Stimulated activated CD4-positive, alpha-beta T cell treated with anti-CD3 and anti-CD28 coated beads, Interleukin-4, amount 100 ng/mL, for 1 hour (primary cell): ENCODE measurements at places on chromosomes 4 and X.

DNA sequence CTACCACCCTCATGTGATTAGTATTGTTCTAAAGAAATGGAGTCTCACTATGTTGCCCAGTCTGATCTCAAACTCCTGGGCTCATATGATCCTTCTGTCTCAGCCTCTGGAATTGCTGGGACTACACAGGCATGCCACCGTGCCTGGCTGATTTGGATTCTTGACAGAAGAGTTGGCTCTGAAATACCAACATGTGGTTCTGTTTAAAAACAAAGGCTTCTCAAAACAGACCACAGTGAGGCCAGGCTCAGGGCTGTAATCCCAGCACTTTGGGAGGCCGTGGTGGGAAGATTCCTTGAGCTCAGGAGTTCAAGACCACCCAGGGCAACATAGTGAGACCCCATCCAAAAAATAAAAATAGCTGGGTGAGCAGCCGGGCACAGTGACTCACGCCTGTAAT lies 126.7 kb downstream of the DHRSX start:
- no peak for DNase-seq

DNA sequence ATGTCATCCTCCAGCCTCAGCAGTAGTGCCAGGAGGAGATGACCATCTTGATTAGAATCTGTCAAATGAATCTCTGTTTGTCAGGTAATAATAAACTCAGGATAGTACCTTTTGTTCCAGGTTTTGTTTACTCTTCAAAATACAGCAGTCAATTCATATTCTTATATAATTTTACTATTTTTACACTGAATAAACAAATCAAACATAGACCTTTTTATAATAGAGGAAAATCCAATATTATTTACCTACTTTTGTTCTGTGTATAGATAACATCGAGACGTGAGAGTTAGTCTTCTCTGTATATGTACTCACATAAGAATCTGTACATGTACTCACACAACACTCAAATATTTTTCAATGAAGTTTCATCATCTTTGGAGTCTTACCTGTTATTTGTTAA lies 365.4 kb upstream of the EPHA5 start:
- DNase-seq = no peak

DNA sequence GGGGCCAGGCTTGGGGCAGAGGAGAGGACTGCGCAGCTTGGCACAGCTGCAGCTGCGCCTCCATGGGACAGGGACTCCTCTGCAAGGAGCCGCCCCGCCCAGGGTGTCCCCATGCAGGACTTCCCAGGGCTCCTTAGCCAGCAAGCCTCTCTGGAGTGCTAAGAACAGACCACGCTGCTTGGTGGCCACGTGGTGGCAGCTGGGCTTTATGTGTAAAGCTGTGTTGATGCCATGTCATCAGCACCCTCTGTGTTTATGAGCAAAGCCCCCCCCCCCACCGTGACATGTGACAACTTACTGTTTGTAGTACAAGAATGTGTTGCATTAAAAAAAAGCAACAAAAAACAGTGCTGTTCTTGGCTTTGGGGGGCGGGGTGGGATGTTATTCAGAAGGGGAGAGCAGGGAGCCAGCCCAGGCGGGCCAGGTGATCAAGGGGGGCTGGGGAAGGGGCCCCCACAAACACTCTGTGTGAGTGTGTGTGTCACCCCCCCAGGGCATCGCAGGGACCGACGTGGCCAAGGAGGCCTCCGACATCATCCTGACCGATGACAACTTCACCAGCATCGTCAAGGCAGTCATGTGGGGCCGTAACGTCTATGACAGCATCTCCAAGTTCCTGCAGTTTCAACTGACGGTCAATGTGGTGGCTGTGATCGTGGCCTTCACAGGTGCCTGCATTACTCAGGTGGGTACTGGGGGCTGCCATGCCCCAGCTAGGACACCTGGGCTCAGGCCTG lies 40.3 kb downstream of the ATP2B3 start:
- no peak for DNase-seq

- DNase-seq = no peak
These were observed 58.4 kb upstream of the TET2 start for GRCh38 chr4:105088110-105088879.

DNA sequence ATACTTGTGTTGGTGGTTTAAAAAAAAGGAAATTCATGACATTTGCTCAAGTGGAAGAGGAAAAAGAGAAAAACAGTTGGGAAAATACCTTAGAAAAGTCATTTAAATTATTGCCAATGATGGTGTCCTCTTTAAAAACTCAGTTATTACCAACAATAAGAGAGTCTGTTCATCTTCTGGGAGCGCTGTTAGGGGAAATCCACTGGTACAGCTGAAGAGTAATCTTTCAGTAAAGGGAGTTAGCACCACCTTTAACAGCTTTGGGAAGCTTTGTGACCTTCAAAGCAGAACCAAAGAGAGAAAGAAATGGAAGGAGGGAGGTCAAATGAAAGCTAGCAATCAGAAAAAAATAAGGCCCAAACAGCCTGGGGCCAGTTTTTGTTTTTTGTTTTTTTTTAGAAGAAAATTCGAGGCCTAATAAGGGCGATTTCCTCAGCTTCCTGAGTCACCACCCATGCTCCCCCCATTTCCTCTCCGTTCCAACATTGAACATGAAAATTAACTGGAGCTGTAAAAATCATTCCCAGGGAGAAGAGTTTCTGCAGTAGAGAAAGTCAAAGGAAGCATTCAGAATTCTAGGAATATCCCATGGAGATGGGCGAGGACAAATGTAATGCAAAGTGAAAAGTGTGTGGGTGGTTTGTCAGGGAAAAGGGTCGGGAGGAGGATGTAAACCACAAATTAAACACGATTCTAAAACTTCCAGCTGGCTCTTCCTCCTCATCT lies 115.1 kb downstream of the SH3KBP1 start:
- DNase-seq = no peak

GRCh38 chr4:93212250-93212649 lies 616.3 kb upstream of the ATOH1 start:
- DNase-seq = no peak

DNA sequence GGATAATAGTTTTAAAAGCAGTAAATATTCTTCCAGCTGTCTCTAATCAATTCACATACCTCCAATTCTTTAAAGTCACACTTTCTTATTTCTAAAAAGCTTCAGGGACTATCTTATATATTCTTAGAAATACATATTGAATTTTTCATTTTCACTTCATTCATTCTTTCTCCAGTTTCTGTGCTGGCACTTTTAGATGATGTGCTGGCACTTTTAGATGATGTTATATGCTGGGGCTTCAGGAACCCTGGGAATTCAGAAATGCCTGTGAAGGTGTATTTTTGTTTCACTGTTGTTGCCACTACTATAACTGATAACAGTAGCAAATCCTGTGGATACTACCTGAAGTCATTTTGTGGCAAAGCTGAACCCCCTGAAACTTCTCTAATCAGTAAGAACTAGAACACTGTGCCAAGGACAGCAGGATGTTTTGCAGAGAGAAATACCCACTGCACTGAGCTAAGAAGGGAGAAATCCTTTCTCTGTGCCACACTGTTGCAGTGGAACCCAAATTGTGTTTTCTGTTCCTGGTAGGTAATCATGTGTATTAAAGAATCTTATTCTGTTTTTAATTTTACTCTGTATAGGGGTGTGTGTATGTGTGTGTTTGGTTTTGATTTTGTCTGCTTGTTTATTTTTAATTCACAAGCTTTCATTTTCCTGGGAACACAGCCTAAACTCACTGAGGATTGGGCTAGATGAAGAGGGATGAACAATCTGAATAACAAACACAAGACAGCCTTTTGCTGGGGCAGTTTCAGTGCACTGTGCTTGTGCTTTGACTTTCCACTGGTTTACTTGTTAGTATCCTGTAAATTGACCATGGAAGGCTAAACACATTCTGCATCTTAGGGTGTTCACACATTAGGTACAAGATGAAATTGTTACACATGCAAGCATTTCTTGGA lies 898.3 kb downstream of the CCSER1 start:
- no peak for DNase-seq
